Dermis lymphatic vessel endothelial cell (primary cell): ENCODE measurements at places on chromosomes 5 and 9. TPM values are rescaled to one million over a fixed set of nuclear protein-coding genes. Genes with fewer than 3 reads are reported as not detected.

The SPINK4 gene
- not detected in 2 replicates for total RNA-seq

The ZBED3 gene
- 0.95 and 1.6 TPM in 2 replicates for total RNA-seq

The CCNG1 gene
- total RNA-seq, result 243 and 324 TPM in 2 replicates

The ENTR1 gene
- 21.9 and 22.3 TPM in 2 replicates for total RNA-seq

The OXCT1 gene
- 15.0 and 23.3 TPM in 2 replicates for total RNA-seq
